ENCODE measurements at places on chromosomes 16 and 17.
A peak's percentile ranks its signal among the peaks of the same experiment; 100 is the strongest.

GRCh38 chr17:27504188-27504995, 48.1 kb downstream of the KSR1 start:
- DNase-seq: no peak

DNA sequence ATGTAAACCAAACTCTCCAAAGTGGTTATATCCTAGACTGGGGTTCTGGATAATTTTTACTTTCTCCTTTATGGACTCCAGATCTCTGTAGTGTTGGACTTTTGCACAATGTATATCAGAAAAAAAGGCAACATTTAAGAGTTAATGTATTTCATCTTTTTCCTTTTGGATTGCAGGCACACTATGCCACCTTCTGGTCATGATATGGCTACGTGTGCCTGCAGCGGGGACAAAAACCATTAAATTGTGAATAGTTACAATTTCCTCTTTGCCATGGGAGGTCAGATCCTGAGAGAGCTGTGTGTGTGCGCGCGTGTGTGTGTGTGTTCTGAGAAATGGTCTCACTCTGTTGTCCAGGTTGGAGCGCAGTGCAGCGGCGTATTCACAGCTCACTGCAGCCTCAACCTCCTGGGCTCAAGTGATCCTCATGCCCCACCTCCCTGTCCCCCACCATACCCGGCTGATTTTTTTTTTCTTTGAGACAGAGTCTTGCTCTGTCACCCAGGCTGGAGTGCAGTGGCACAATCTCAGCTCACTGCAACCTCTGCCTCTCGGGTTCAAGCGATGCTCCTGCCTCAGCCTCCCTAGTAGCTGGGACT, 4.3 kb upstream of the SGF29 start:
- DNase-seq: no peak

DNA sequence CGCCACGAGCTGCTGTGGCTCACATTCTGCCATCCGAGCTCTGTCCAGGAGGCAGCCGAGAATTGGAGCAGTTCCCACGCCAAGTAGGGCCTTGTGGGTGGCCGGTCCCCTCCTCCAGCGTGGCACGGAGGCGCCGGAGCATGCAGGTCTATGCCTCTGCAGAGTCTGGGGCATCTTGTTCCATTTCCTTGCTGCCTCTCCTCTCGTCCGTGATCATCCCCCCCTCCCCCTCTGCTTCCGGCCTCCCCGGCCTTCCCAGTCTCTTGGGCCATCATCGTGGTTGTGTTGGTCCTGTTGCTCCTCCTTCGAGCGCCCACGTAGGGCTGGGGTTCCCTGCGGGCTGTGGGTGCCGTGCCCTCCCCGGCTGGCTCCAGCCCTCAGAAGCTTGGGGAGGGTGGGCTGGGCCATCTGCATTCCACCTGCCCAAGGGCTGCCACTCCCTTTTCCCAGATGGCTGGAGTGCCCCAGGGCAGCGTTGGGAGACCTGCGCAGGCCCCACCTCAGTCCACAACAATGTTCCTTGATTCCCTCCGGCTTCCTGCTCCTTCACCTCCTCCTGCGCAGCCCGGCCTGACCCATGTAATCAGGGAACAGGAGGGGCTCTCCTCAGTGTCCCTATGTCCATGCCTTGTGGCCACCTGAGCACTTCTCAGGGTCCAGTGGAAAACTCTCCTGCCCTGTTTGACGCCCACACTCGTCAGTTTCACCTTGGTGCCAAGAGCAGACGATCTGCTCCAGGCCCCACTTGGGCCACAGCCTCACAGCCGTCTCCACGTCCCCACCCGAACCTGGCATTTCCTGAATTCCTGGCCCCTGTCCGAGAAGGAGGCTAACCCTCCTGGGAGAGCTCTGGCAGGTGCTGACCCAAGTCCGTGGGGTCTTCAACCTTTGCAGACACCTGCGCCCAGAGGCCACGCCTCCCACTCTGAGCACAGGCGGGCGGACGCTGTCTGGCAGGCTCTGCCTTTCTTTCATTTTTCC, 37.1 kb downstream of the BAIAP2 start:
- peak; percentile 70 for DNase-seq

DNA sequence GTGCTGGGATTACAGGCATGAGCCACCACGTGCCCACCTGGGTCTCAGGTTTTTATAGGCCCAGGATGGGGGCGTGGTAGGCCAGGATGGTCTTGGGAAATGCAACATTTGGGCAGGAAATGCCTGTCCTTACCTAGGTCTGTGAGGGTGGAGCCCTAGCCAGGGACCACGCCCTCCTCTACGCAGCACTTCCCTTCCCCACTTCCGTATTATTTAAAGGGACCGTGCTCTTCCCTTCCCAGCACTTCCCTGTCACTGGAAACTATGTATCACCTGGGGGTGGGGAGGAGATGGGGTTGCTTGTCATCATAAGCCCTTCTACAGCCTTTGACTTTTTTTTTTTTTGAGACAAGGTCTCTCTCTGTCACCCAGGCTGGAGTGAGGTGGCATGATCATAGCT, 238.9 kb upstream of the NLRP1 start:
- DNase-seq: no peak

Data from dorsolateral prefrontal cortex (tissue), 122 donors.